ENCODE measurements at places on chromosomes 12 and 14.

- no peak for DNase-seq
These were observed 65.9 kb downstream of the RFX4 start for GRCh38 chr12:106648736-106649135.

GRCh38 chr14:23865502-23865901 is 88.1 kb upstream of the DHRS4 start:
- no peak for DNase-seq

DNA sequence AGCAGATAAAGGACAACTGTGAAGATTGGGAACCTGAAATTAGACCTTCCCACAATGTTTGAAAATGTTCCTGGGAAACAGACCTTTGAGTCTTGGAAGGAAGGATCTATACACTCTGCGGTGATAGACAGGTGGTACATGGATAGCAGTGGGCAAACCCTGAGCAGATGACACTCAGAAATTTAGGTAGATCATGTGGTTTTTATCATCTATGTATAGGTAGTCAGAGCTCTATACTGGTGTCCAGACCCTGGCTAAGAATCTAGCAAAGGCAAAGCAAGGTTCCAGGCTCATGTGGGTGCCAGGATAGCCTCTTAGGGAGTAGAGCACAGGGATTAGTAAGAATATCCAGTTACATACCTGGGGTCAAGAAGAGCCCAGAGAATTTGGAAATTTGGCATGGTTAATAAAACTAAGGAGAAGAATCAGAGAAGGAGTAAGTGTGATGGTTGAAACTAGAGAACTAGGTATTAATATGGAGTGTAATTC is 331.2 kb upstream of the FBXO33 start:
- no peak for DNase-seq

- no peak for DNase-seq
These were observed 66.4 kb downstream of the GCH1 start for GRCh38 chr14:54836231-54836630.

DNA sequence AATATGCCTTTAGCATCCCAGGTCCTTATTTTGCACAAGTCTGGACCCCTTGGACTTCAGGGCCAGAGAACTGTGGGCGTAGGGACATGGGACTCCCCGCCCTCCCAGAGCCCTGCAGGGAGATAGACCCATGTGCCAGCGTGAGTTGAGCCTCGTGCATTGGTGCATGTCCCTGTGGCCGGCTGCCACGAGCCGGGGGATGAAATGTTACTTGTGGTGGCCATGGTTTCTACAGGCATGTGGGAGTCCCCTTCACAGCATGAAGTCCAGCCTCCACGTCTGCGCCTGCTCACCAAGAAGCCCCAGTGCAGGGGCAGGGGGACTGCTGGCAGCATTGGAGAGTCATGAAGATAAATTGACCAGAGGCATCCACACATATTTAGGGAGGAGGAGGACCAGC is 470.0 kb downstream of the BCL11B start:
- DNase-seq = no peak

GRCh38 chr12:95114766-95115405 is 41.5 kb upstream of the NR2C1 start:
- DNase-seq = no peak

GRCh38 chr12:98439981-98440581 is 75.3 kb upstream of the TMPO start:
- DNase-seq = peak; percentile 18

- DNase-seq = no peak
These were observed 273.7 kb downstream of the SLC6A15 start for GRCh38 chr12:84638811-84639368.

DNA sequence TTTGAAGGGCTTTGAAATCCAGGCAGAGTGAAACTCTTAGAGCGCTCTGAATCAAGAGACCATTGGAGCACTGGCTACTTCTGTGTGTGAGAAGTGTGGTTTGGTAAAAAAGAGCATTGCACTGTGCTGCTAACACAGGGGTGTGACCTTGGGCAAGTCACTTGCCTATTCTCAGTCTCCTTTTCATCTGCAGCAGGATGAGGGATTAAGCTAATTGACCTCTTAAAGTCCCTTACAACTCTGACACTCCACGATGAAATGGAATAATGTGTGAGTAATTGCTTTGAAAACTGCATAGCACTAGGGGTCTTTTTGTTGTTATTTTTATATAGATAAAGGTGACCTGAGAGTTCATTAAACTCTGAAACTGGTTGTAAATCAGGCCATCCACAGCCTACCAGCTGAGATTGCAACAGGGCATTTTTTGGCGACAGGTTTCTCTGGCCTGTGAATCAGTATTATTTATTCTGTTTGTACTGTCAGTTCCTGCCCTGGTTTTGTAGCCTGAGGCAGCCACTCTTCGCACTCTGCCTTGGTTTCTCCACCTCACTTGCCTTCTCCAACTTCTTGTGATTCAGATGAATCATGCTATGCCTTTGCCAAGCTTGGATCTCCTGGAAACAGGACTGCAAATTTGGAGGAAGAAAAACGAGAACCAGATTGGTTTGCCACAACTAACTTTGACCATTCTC is 159.9 kb upstream of the PARP11 start:
- no peak for DNase-seq

DNA sequence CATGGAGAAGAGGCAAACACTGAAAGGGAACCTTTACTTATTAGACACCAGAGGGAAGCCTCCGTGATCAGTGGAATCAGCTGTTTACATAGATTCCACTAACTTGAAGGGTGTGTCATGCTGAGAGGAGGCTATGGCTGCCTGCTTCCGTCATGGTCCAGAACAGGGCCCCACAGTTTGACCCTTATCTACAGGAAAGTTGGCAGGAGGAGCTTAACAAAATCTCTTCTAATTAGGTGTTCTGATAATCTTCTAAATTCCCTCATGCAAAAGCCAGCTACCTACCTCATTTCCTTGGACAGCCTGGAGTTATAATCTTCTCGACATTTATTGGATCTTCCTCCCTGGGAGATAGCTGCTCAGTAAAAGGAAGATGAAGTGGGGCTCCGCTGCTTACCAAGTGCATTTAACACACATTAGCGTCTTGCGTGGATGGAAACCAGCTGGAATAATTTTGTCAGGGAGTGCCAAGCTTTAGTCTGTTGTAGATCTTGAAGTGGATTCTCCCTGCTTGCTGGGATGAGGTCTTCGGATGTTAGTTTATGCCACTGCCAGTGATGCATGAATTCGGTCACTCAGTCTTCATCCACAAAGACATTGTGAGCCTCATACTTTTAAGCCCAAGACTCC is 171.0 kb downstream of the PAH start:
- no peak for DNase-seq

DNA sequence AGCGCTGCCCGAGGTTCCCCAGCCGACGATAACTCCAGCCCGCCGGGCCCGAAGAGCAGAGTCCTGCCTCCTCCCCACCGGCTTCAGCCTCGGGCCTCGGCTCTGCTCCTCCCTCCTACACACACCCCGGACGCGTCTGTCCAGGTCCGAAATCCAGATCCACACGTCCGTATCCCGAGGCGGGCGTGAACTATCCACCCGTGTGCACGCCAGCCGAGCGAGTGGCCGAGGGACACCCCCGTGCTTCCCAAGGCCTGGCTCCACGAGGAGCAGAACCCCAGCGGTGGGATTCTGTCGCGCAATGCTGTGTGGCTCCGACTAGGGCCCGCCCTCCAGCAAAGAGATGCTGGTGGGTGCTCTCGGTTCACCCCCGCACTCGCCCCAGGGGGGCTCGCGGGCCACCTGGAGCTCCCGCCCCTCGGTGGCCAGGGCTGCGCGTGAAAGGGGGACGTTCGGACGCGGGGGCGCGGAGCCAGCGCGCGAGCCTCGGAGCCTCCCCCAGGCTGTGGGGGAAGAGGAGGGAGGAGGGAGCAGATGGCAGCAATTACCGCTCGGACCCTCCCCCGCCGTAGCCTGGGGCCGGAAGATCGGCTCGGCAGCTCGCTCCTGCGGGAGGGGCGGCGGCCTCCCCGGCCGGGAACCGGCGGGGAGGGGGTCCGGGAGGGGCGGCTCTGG is 18.9 kb upstream of the ANKRD33 start:
- no peak for DNase-seq

DNA sequence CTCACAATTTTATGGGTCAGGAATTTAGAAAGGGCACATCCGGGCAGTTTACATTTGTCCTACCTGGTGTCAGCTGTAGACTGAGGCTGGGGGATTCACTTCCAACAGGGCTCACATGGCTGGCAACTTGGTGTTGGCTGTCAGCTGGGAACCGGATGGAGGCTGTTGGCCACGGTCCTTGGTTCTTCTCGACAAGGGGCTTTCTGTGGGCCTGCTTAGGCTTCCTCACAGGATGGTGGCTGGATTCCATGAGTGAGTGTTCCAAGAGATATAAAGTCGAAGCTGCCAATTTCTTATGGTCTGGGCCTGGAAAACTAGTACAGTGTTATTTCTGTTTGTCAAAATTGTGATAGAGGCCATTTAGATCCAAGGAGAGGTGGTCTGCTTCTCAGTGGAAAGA is 127.9 kb downstream of the PTCSC3 start:
- DNase-seq = no peak

DNA sequence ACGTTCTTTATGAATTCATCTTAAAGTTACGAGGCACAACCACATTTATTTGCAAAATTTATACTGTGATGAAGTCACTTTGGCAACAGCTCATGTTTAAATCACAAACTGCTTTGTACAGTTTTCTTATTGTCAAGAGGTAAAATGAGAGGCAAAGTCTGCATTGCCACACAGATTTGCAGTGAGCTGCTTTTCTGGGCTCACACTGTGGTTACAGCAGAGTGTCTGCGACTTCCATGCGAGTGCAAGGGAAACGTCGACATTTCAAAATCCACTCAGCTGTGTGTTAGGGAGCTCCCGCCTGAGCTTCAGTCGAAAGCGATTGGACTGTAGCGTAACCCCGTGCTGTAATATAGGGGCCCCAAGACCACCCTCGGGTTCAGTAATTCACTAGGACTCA is 13.0 kb downstream of the MTA1 start:
- no peak for DNase-seq

DNA sequence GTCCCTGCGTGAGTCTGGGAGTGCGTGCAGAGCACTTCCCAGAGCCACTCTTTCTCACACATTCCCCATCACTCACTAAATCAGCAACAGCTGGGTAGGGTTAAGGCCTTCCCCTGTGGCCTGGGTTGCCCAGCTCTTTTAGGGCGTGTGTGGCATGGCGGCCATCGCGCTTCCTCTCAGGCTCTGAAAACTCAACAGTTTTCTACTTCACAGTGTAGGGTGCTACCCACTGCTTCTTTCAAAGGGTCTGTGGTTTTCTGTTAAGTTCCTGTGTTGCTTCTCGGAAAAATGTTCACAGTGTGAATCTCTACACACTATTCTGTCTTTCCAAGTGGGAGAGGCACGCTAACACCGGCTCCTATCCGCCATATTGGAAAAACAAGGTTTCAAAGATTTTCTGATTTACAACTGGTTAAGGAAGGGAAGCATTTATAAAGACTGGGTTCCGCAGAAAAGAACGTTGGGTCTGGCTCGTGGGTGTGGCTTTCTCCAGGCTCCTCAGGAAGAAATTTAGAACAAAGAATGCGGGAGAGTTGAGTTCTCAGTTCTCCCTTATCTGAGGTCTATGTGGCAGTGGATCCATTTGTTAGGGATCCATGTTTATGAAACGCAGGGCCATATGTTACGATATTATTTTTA is 34.9 kb upstream of the AEBP2 start:
- DNase-seq = peak; percentile 10
